Smooth muscle cell of the coronary artery (primary cell): ENCODE measurements at places on chromosomes 16 and 17. TPM values are rescaled to one million over a fixed set of nuclear protein-coding genes. Genes with fewer than 3 reads are reported as not detected.

Gene NPLOC4
- total RNA-seq, result 79.9 and 84.7 TPM in 2 replicates

Gene ZNF624
- 3.5 and 4.1 TPM in 2 replicates for total RNA-seq

Gene KRTAP4-1
- not detected in 2 replicates for total RNA-seq

Gene MEOX1
- total RNA-seq, result under 0.01 and 0.75 TPM in 2 replicates

Gene KRT33A
- total RNA-seq, result not detected in 2 replicates

Gene ZFHX3
- 3.7 and 8.3 TPM in 2 replicates for total RNA-seq

Gene CALB2
- total RNA-seq, result 0.08 TPM in 1 of 2 replicates, not detected in the other

Gene C1QTNF1
- 98.7 and 160 TPM in 2 replicates for total RNA-seq

Gene PRSS33
- total RNA-seq, result not detected in 2 replicates

Gene FBXO31
- 17.8 and 47.2 TPM in 2 replicates for total RNA-seq

Gene TMEM219
- 47.5 and 77.3 TPM in 2 replicates for total RNA-seq

Gene FBXW10
- under 0.01 TPM in 1 of 2 replicates, not detected in the other for total RNA-seq

Gene ZFPM1
- 0.59 and 4.0 TPM in 2 replicates for total RNA-seq
